ENCODE measurements at places on chromosomes 7 and 10. TPM values are rescaled to one million over a fixed set of nuclear protein-coding genes. Genes with fewer than 3 reads are reported as not detected.

DNA sequence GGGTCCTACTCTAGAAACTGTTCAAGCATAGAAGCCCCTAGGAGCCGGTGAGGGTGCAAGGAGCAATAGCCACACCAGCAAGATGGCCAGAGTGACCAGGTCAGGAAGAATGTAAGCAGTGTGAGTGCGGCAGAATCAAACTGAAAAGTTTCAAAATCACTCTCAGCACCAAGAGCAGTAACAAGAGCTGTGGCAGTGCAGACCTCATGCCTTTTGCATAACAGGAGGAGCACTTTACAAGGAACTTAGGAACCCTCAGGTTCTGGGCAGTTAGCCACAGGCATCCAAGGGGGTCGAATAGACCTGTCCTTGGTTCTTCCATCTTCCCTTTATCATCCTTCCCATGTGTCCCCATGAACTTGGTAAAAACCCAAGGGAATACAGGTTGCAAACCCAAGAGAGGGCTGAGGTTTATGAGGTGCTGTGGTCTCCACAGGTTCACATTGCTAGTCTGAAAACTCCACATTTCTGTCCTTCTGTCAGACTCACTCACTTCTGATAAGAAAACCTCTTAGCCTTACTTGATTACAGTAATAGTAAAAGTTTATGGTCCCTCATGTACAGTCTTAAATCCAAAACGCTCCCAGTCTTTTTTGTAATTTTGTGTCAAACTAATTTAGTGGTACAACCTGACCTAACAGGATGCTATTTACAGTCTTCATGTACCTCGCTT is 78.4 kb downstream of the PON1 start:
- no peaks in the 10 kb centered on the region for H3K4me1 ChIP-seq
- no peak overlapping the region for H3K4me3 ChIP-seq
- H3K27ac ChIP-seq = no peak overlapping the region

DNA sequence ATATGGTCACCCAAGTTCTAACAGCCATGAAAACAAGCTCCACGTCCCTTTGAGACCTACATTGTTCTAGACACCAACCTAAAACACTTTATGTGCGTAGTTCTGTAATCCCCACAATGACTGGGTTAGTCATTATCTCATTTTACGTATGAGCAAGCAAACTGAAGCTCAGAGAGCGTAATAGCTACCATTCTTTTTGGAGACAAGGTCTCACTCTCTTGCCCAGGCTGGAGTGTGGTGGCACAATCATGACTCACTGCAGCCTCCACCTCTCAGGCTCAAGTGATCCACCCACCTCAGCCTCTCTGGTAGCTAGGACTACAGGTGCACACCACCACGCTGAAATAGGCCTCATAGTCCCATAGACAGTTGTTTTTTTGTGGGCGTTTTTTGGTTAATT is 10.5 kb downstream of the DAGLB start:
- no peak for DNase-seq
- peaks cover 3% of the 10 kb centered on the region for H3K36me3 ChIP-seq
- no peak overlapping the region for H3K4me3 ChIP-seq
- H3K27me3 ChIP-seq = no peaks in the 10 kb centered on the region
- H3K27ac ChIP-seq = no peak overlapping the region

DNA sequence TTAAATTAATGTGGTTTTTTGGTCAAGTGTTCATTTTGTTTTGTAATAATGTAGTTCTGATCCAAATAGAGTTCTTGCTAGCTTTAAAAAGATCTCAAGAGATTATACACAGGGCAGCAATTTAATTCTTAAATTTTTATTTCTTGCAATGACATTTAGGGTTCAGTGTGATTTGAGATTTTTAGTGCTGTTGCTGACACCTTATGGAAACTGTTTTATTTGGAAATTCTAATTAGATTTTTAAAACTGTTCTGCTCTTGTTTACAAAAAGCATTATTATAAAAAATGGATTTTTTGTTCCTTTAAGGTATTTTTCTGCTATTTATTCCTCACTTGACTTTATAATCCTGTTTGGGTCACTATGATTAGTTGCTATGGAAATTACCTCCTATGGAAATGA is 72.1 kb downstream of the RTKN2 start:
- H3K27ac ChIP-seq = no peak overlapping the region
- H3K27me3 ChIP-seq = no peaks in the 10 kb centered on the region
- no peaks in the 10 kb centered on the region for H3K4me1 ChIP-seq

DNA sequence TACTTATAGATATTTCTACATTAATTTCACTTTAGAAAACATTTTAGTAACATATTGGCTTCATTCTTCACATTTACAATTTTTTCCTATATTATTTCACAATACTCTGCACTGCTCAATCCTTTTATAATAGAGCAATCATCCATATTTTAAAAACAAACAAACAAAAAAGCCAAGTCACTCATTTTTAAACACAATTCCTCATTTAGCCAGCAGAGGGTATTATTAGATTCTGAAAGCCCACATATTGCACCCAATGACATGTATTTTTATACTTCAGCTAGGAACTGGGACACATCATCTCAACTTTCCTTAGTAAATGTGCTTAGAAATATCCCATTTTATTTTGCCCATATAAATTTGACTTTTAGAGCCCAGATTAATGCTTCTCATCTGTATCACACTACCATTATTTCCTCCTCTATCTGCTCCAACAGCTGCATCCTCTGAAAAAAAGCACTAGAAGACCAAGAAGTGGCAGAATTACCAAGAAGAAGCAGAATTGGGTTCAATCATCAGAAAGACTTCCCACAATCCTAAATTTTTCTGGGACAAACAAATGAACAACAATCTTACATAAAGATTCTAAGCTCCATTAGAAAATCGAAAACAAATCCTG is 29.5 kb downstream of the CTNNA3 start:
- H3K27ac ChIP-seq = no peak overlapping the region
- no peak for DNase-seq
- no peaks in the 10 kb centered on the region for H3K36me3 ChIP-seq
- H3K4me3 ChIP-seq = no peak overlapping the region
- H3K4me1 ChIP-seq = no peaks in the 10 kb centered on the region

DNA sequence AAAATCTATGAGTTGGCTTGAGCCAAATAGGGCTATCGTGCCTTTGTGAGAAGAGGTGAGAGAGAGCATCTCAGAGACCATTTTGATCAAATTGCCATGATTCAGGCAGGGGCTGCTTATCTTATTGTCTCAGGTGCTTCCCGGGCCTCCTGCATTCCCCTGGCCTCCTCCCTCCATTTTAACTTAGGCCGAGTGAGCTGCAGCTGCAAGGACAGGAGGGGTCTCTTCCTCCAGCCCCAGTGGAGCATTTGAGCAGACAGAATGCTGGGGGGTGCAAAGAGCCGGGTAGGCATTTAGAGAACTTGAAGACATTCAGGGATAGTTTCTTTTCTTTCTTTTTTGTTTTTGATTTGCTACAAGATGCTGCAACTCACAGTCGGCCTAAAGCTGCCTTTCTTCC is 59.0 kb downstream of the BUB3 start:
- H3K4me1 ChIP-seq = no peaks in the 10 kb centered on the region
- H3K27ac ChIP-seq = no peak overlapping the region
- no peak overlapping the region for H3K4me3 ChIP-seq
- H3K27me3 ChIP-seq = no peaks in the 10 kb centered on the region

DNA sequence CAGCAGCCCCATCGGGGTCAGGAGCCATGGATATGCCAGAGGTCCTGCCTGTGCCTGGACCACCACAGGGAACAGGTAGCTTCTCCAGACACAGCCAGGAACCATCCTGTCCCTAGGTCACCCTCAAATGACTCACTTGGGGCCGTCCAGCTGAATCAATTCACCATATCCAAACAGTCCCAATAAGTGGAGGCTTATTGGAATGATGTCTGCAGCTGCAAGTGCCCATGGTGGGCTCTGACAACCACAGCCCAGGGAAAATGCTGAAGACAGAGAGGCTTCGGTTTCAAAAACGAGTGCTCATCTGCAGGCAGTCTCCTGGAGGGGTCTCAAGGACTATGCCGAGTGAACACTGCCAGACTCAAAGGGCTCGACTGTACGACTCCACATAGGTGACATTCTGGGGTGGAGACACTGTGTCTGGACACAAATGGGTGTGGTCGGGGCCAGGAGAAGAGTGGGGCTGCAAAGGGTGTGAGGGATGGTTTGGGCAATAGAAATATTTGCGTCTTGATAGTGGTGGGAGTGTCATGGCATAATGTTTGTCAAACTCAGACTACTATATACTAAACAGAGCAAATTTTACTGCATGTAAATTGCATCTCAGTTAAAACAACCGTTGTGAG is 204.8 kb downstream of the TNS3 start:
- H3K4me3 ChIP-seq = no peak overlapping the region
- no peaks in the 10 kb centered on the region for H3K4me1 ChIP-seq
- H3K27me3 ChIP-seq = no peaks in the 10 kb centered on the region
- H3K36me3 ChIP-seq = no peaks in the 10 kb centered on the region
- no peak overlapping the region for H3K27ac ChIP-seq

DNA sequence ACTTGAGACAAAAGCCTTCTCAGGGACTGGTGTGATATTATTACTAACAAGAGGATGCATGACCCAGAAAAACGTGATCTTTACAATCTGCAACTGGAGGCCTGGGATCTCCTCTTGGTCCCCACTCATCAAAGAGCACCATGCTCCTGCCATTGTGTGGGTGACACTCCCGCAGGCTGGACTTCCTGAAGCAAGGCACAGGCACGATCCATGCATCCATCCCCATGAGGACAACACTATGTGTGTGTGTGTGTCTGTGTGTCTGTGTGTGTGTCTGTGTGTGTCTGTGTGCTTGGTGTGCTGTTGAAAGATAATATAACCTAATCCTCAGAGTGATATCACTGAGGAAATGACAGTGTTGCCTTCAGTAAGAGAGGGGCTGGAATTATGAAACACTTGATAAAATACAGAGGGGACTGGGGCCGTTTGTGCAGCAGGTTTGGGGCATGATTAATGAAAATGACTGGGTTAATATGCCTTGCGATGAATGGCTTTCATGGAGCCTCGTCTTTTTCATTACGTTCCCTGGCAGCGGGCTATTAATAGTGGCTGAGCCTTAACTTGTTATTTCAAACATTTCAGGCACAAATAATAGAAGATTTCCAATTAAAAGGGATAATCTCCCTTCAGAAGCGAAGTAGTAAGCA is 180.8 kb upstream of the TCERG1L start:
- no peaks in the 10 kb centered on the region for H3K36me3 ChIP-seq
- no peak for DNase-seq
- H3K4me3 ChIP-seq = no peak overlapping the region
- H3K27me3 ChIP-seq = no peaks in the 10 kb centered on the region
- H3K4me1 ChIP-seq = no peaks in the 10 kb centered on the region

DNA sequence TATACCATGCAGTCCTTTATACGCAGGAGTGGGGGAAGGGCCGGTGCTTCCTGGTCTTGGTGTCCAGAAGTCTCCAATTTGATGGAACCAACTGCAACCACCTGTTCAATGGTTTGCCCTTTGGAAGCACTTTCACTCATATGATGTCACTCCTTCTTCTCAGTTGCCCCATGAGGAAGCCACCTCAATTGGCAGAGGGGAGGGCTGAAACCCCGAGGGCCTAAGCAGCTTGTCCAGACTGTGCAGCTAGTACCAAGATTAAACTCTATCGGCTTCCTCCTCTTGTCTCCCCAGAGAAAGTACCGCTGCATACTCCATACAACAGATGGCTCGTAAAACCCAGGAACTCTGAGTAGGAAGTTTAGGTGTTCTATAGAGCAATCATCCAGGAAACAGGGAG is 789.4 kb downstream of the TYW1 start:
- no peaks in the 10 kb centered on the region for H3K27me3 ChIP-seq
- H3K36me3 ChIP-seq = no peaks in the 10 kb centered on the region
- no peak for DNase-seq
- no peaks in the 10 kb centered on the region for H3K4me1 ChIP-seq
- no peak overlapping the region for H3K27ac ChIP-seq

DNA sequence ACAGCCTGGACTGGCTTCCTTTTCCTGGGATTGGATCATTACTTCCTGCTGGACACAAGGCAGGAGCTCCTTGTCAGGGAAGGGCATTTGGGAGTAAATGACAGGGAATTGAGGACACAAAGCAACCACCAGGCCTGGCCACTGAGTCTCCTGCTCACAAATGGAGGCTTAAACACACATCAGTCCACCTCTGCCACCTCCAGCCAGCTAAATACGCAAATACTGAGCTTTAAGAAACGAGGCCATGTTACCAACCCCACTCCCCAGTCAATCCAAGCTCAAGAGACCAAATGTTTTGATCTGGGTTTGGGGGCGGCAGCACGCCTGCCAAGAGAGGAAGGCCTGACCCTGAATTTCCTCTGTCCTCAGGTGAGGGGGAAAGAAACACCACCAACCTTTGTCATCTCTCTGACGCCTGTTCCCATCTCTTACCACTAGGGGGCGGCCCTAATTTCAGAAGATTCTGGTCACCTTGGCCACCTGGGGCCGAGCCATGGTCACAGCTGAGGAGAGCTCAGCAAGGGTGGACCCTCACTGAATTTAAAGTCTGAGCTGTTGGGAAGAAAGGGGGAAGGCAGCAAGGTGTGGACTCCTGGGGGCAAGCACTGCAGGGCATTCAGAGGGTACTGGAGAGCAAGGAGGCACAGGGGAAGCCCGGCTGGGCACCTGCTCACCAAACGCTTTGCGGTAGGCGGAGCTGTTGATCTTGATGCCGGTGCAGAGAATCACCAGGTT is 16.5 kb downstream of the AIFM2 start:
- H3K4me1 ChIP-seq = peaks cover 6% of the 10 kb centered on the region
- peak; percentile 23 for DNase-seq
- H3K27me3 ChIP-seq = no peaks in the 10 kb centered on the region
- H3K36me3 ChIP-seq = peaks cover 36% of the 10 kb centered on the region
- no peak overlapping the region for H3K4me3 ChIP-seq

GRCh38 chr7:35019801-35020200 is 17.5 kb downstream of the DPY19L1 start:
- H3K4me3 ChIP-seq = no peak overlapping the region
- no peak overlapping the region for H3K27ac ChIP-seq
- H3K4me1 ChIP-seq = no peaks in the 10 kb centered on the region
- no peaks in the 10 kb centered on the region for H3K36me3 ChIP-seq
- DNase-seq = no peak

DNA sequence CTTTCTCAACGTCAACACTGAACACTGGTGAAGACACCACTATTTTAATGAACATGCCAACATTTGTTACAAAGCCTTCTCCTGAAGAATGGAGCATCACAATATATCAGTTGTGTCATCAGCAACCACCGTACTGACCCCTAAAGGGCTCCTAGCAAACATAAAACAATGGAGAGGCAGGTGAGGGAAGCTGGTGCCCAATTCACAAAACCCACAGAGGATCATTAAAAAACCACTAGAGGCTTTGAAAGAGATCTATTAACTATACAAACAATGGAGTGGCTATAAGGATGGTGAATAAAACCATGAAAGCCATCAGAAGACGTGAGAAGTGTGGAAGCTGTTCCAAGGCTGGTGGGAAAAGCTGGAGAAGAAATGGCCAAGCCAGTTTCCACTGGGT is 150.8 kb downstream of the FAM107B start:
- no peaks in the 10 kb centered on the region for H3K36me3 ChIP-seq
- no peaks in the 10 kb centered on the region for H3K4me1 ChIP-seq
- no peaks in the 10 kb centered on the region for H3K27me3 ChIP-seq
- no peak overlapping the region for H3K27ac ChIP-seq
- H3K4me3 ChIP-seq = no peak overlapping the region

SLC26A5 gene
- not detected for total RNA-seq

CHCHD1 gene
- 31.4 TPM for total RNA-seq

LDB3 gene
- not detected for total RNA-seq

ZNF365 gene
- not detected for total RNA-seq

H2BK1 gene
- 6.4 TPM for total RNA-seq

HABP2 gene
- not detected for total RNA-seq

DMTF1 gene
- 159 TPM for total RNA-seq

HOXA13 gene
- not detected for total RNA-seq

HOXA10 gene
- total RNA-seq = 0.66 TPM

MRC1 gene
- total RNA-seq = 0.13 TPM
